ENCODE measurements at places on chromosomes 12 and 14.

DNA sequence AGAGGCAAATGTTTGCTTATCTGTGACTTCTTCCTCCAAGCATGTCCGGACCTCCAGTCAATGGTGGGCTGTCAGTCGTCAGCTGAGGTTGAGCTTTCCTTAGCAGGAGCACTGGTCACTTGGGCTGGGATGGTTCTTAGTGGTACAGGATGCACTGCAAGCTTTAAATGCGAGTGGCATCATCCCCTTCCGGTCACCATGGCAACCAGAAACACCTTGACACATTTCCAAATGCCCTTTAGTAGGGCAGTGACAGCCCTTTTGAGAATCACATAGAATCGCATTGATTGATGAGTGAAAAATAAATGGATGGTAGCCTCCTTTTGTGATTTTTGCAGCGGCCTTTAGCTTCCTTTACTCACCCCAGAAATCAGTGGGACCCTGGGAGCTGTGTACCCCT, 24.1 kb downstream of the NTF3 start:
- no peak for DNase-seq

GRCh38 chr12:78155546-78155945, 324.9 kb downstream of the NAV3 start:
- no peak for DNase-seq

GRCh38 chr12:50055831-50056638, 1.4 kb upstream of the ASIC1 start:
- peak; percentile 51 for DNase-seq

DNA sequence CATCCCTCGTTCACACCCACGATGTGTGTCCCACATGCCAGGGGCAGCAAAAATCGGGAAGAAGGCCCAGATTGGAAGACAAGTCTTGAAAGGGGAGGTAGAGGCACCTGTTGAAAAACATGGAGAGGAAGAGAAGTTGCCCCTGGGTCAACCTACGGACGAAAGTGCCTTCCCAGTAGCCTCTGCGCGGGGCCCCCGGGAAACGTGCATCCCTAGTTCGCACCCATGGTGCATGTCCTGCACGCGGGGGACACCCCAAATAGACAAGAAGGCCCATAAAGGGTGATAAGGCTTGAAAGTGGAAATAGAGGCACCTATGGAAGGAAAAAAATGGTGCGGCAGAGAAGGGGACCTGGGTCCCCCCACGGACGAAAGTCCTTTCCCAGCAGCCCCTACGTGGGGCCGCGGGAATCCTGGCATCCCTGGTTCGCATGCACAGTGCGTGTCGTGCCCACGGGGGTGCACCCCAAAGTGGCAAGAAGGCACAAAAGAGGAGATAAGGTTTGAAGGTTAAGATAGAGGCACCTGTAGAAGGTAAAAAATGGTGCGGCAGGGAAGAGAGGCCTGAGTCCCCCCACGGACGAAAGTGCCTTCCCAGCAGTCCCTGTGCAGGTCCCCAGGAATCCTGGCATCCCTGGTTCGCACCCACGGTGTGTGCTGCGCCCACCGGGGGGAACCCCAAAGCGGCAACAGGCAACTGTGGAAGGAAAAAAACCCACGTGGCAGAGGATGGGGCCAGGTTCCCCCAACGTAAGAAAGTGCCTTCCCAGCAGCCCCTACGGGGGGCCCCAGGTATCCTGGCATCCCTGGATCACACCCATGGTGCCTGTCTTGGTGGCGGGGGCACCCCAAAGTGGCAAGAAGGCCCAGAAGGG, 278.3 kb downstream of the ALG10 start:
- DNase-seq, result no peak

DNA sequence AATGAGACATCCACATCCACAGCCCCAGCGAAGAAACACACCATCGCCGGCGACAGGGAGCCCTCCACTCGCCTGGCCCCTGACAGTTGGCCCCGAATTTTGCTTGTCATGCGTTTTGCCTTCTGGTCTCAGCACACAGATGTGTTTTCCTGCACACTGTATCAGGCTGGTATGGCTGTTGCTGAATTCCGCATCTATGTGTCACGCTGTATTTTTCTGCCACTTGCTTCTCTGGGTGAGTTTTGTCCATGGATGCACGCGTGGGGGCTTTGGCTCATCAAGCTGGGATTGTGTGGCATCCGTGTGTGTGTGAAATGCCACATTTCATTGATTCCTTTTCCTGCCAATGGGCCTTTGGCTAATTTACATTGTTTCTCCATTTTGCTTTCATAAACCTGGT, 26.5 kb downstream of the ARL6IP4 start:
- no peak for DNase-seq

GRCh38 chr12:77357655-77358054, 292.3 kb upstream of the E2F7 start:
- DNase-seq, result no peak

- DNase-seq, result no peak
These were observed 112.8 kb downstream of the DUSP6 start for GRCh38 chr12:89239534-89239933.

DNA sequence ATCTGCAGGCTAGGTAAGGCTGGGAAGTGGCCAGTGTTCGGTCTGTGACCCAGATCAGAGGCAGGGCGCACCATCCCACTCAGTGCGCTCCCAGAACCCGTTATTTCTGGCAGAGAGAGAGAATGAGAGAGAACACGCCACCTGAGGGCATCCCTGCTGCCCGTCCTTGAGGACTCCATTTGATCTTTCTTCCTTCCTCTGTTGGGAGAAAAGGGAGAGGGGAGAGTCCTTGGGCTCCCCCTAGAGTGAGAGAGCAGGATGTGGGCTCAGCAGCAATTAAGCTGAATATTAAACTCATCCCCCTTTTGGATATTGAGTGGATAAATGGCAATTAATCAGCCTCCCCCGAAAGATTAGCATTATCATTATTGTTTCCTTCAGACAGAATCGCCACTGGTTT, 70.6 kb downstream of the IFT43 start:
- no peak for DNase-seq

DNA sequence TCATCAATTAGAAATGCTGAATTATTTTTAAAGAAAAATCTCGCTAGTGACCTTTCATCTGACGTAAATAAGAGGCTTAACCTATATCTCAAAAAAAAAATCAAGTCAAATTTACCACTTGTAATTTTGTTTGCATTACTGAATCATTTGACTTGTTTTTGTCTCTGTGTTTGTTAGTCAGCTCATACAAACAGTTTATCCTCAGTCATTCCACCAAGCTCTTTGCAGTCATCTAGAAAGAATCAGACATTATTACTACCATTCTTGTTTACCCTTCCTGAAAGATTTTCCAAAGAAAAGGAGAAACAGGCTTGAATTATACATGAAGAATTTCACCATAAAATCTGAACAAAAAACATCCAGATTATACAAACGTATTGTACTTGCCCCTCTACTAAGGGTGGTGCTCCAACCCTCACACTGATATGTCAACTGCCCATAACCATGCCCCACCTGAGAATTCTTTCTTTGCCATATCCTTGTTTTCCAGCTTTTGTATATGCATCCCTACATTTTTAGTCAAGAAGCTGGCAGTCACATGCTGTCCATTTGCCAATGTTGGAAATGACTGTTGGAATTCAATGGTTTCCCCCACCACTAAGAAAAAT, 257.2 kb downstream of the PAWR start:
- DNase-seq, result no peak

GRCh38 chr14:24879661-24880386, 170.1 kb downstream of the STXBP6 start:
- DNase-seq, result no peak

DNA sequence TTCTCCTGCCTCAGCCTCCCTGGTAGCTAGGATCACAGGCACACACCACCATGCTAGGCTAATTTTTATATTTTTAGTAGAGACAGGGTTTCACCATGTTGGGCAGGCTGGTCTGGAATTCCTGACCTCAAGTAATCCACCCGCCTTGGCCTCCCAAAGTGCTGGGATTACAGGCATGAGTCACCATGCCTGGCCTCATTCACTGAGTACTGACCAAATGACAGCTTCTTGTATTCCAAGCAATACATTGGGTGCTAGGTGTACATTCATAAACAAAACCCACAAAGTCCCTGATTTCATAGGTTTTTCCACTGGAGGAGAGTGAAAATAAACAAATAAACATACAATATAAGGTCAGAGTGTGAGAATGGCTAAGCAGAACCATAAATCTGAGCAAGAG, 136.3 kb downstream of the HELB start:
- DNase-seq, result no peak

DNA sequence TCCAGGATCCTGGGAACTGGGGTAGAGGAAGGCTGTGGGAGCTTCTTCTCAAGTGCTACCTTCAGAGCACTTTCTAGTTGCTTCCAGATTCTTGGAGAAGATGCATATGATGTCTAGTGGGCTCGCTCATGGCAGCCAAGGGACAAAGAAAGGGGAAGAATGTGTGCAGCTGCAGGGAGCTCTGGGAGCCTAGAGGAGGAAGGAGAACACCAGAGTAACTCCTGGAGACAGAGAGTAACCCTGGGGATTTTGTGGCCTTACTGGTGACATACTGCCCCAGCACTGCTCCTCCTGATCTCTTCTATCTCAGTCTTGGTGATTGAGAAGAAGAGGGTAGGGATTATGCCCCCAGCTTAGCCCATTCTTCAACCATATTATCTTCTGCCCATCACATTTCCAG, 10.3 kb upstream of the SP7 start:
- no peak for DNase-seq

- DNase-seq, result peak; percentile 10
These were observed 101.2 kb downstream of the PEBP1 start for GRCh38 chr12:118237052-118237665.

DNA sequence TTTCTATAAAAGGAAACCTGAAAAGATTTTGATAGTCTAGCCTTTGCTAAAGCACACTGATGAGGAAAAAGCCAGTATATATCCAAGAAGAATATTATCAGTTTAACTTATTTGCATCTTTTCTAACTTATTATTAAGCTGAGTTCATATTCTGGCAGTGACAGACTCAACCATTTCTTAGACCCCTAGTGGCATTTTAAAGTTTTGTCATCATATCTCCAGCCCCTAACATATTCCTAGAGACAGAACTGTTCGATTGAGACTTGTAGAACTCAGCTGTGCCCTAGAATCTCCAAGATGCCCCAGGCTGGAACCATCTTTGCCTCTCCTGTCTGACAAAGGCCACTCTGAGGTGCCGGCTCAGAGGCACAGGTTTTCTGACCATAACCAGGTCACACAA, 365.6 kb downstream of the NELL2 start:
- no peak for DNase-seq

- no peak for DNase-seq
These were observed 136.6 kb downstream of the SSPN start for GRCh38 chr12:26331960-26332359.

GRCh38 chr12:124548854-124549378, 18.5 kb downstream of the NCOR2 start:
- peak; percentile 41 for DNase-seq

DNA sequence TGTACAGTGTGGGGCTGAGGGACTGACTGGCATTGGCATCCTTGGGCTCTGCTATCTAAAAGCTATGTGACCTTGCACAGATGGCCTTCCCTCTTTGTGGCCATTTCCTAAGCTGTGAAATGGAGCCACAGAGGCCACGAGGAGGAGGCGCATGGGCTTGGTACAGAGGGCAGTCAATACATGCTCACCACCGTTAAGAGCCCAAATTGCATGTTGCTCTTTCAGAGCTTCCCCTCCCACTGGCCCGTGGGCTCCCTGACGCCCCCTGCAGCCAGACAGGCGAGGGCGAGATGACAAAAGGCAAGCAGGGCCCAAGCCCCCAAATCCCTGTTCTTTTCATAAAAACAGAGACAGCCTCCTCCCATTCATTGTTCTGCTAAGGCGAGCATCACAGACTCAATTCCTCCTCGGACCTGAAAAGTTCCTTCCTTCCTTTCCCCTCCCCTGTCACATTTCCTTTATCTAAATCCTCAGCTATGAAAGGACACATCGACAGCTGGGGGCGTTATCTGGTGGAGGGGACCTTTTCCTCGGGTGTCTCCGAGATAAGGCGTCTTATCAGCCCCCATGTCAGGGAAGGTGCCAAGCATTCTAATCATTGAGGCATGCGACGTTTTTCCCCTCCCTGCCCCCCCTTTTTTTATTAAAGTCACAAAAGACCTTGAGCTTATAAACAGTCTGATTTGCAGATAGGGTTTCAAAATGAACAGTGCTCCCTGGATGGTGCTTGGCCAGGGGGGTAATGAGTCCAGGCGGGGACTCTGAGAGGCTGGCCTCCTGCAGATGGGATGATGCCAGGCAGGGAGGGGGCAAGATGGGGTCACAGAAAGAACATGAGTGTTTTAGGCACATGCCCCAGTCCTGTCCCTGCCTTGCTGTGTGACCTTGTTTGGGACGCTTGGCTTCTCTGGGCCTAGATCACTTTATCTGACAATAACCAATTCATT, 26.4 kb downstream of the FAM222A start:
- DNase-seq, result no peak

DNA sequence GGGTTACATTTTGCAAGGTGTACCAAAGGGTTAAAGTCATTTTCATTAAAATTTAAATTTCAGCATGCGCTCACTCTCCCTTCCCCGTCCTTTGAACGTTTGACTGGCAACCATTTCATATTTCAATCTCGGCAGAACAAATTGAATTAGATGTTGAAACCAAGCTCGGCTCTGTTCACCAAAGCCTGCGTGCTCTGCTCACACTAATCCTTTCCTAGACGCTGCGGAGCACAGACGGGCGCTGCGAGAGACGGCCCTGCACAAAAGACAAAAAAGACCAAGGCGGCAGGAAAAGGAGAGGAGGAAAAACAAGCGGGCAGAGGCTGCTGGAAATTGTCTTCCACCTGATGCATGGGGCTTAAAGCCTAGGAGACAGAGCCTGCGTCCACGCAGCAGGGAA, 149.3 kb downstream of the RBM19 start:
- no peak for DNase-seq

DNA sequence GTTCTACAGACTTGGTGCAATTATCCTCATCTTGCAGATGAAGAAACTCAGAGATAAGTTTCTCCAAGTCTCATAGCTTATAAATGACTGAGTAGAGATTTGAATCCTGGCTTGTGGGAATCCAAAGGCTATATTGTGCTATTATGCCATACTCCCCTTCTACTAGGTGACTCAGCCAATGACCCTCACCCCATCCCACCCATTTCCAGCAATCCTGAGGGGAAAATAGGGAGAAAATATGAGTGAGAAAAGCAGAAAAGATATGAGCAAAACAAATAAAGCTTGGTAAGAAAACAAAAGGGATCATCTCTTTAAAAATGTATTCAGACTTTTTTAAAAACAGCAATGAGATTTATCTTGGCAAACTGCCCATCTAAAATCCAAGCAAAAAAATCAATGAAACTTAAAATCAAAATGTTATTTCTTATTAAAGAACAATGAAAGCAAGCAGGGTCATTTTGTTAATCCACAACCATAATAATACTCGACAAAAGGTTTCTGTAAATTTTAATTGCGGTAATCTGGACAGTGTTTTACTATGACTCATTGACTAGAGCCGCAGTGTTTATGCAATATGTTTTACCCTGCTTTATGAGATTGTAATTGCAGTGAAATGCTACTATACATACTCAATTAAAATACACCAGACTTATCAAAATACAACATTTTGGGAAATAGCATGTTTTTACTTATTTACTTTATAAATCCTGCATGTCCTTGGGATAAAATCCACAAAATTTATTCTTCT, 13.1 kb upstream of the LGR5 start:
- no peak for DNase-seq

DNA sequence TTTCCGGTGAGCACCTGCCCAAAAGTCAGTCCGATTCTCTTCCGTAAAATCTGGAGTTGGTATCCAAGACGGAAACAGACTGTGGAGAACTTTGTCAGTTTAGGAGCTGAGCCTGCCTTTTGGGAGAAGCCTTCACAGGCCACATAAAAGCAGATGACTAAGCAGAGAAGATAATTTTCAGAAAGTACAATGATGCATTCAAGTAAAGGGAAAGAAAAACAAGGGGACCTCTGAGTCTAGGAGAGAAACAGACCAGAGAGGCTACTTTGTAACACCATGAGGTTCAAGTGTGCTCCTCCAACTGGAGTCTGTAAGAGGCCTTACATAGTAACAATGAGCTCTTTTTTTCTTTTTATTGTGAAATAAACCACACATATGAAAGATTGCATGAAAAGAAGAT, 21.1 kb downstream of the TMED8 start:
- no peak for DNase-seq
